ENCODE measurements at places on chromosomes 12 and 14. TPM values are rescaled to one million over a fixed set of nuclear protein-coding genes. Genes with fewer than 3 reads are reported as not detected.

Gene TMEM132D
- polyA plus RNA-seq: not detected

GRCh38 chr14:103391048-103391447, 5.8 kb downstream of the MARK3 start:
- peak; percentile 17 for DNase-seq

- no peak for DNase-seq
Observed at GRCh38 chr14:28298156-28298555, 468.4 kb upstream of the FOXG1 start.

DNA sequence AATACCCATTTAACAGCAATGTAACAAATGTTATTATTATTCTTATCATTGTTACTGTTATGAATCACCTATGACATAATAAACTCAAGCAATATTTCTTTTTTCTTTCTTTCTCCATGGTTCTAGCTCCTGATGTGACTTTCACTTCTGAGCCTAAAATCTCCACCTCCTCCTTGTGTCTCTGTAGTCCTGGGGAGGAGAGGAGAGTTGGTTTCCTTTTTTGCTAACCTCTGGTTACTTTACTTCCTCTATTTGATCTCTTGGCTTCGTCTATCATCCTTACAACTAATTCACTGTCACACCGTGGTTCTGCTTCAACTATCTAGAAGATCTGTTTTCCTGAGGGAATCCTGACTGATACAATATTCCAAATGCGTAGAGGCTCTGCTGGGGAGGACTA, 456.6 kb downstream of the VRK1 start:
- DNase-seq: no peak

DNA sequence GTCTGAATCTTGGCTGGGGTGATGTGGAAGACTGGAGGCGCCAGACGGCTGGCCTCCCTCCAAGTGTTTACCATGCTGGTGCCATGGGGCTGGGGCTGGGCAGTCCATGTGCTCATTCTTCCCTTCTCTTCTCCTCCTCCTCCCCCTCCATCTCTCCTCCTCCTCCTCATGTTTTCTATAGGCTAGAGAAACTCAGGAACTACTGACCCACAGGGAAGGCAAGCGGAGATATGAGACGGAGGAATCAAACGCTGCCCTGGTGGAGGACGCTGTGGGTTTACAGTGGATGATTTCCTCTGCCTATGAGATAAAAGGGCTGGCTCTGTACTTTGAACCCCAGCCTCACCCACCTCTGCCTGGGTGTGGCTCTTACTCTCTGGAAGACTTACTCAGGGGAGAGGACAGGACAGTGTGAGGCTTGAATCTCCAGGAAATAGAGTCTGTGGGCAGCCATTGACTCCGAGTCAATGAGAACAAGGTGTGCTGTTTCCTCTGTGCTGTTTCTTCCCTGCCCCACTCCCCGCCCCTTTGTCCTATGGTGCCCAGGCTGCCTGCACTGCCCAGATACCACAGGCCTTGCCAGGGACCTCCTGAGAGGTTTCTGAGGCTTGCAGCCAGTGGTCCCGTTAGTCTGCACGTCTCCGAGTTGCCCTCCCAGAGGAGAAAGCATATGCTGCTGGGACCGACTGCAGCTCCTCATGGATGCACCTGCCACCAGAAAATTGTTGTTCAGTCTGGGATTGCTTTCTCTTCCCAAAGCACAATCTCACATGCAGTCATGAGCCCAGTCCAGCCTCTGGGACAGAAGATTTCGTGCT, 132.6 kb upstream of the ARHGAP5 start:
- no peak for DNase-seq

GRCh38 chr14:43729143-43729542, 777.9 kb downstream of the FSCB start:
- DNase-seq: peak; percentile 4

DNA sequence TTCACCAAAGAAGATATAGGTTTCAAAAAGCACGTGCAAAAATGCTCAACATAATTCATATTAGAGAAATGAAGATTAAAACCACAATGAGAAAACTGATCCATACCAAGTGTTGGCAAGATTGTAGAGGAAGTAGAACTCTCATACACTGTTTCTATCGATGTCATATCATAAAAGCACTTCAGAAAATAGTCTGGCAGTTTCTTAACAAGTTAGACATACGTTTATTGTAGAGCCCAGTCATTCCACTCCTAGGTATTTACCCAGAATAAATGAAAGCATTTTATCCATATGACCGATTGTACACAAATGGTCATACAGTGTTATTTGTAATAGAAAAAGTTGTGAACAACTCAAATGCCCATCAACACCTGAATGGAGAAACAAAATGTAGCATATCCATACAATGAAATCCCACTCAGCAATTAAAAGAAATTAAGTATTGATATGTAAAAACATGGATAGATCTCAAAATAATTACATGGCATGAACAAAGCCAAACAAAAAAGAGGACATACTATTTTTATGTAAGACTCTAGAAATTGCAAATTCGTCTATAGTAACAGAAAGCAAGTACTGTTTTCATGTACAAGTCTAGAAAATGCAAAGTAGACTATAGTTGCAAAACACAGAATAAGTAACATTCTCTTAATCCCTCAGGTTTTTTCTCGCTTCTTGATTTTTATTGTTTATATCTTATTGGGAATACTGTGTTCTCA, 41.0 kb downstream of the USP15 start:
- no peak for DNase-seq

Gene LRCOL1
- 1.0 TPM for polyA plus RNA-seq
